Pancreas (tissue), 10 donors: ENCODE measurements at places on chromosomes 2 and 18.

DNA sequence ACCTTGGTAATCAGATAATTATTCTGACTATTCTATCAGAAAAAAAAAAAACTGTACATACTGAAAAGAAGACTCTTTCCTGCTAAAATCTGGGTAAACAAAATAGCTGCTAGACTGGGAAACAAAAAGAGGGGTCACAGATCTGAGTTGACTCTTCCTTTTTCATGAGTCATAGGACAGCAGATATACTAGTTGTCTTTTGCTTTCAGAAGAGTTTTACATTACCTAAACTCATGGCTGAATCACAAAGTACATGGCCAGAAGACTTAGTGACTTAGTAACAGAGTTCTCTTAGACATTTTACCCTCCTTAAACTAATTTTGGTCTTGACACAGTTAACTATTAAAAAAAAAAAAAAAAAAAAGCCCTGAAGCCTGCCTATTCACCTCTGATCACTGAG, 834.0 kb upstream of the FSHR start:
- DNase-seq, result no peak

GRCh38 chr2:106638580-106638979, 151.4 kb downstream of the CD8B2 start:
- no peak for DNase-seq

GRCh38 chr2:64841461-64841860, 147.7 kb upstream of the SLC1A4 start:
- no peak for DNase-seq

DNA sequence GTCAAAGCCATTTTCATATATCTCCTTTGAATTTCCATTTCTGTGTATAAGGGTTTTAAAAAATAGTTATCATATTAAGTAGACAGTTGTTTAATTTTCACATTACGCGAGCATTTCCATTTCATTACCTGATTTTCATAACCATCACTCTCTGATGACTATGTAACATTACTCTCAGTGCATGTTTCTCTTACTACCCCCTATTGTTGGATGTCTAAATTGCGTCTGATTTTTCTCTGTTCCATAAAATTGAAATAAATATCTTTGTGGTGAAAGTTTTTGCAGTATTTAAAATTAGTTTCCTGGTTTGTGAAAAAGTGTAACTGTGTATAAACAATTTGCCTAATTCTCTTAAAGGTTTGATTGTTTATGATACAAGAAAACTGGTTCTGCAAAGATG, 123.8 kb downstream of the MYO1B start:
- no peak for DNase-seq

DNA sequence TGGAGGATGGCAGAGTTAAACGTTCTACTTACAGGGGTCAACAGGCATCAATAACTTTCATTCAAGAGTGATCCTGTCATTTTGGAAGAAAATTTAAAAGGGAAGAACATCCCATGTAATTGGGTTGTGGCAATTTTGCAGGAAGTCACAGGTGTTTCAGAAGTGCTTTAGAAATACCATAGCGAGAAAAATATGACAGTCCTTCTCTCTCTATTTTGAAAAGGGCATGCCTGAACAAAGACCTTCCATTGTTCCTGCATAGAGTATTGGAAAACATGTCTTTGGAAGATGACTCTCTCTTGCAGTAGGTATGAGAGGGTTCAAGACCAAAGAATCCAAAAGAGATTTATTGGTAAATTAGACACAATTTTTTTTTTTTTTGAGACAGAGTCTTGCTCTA, 81.8 kb upstream of the SERTAD2 start:
- no peak for DNase-seq

GRCh38 chr2:237864940-237865622, 5.7 kb downstream of the RAMP1 start:
- DNase-seq, result peak; percentile 61

GRCh38 chr18:37055137-37055802, 226.3 kb downstream of the KIAA1328 start:
- DNase-seq, result no peak

DNA sequence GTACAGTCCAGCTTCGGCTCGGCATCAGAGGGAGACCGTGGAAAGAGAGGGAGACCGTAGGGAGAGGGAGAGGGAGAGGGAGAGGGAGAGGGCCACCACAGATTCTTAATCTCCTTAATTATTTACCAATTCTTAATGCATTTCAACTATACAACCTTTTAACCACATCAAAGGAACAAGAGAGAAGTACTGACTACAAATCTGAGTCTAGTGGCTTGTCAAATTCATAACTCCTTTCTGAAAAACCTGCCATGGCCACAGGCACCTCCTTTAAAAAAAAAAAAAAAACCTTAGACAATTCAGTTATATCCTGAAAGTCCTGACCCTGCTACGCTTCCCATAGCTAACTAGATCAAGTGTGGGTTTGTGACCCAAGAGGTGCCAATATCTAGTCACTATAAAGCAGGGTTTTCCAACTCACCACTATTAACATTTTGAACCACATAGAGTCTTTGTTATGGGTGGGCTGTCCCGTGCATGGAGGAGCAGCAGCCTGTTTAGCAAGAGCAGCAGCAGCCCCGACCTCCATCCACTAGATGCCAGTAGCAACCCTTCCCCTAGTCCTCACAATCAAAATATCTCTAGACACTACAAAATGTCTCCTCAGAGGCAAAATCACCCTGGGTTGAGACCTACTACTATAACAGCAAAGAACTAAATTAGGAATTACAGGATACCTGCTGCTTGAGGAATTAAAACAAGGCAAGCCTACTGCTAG, 6.8 kb downstream of the ESCO1 start:
- no peak for DNase-seq

GRCh38 chr18:46877329-46877987, 39.8 kb downstream of the PIAS2 start:
- no peak for DNase-seq

GRCh38 chr2:72914206-72914559, 3.1 kb upstream of the EMX1 start:
- no peak for DNase-seq

DNA sequence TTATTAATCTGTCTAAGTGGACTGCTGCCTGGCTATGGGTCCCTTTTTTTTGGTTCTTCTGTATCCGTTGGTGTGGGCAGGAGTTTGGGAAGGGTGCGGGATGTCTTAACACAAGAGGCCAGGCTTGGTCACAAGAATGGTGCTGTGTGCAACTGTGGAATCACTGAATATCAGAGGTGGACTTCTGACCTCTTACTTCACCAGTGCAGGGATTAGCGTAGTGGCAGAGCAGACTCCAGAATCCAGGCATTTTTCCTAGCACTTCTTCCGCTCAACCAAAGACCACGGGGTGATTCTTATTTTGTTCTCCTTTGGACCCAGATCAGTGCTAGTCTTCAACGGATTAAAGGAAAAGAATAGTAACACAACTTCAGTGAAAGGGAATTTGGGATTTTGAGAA, 254.3 kb upstream of the TNP1 start:
- no peak for DNase-seq
